ENCODE measurements at places on chromosomes 2 and 18.

DNA sequence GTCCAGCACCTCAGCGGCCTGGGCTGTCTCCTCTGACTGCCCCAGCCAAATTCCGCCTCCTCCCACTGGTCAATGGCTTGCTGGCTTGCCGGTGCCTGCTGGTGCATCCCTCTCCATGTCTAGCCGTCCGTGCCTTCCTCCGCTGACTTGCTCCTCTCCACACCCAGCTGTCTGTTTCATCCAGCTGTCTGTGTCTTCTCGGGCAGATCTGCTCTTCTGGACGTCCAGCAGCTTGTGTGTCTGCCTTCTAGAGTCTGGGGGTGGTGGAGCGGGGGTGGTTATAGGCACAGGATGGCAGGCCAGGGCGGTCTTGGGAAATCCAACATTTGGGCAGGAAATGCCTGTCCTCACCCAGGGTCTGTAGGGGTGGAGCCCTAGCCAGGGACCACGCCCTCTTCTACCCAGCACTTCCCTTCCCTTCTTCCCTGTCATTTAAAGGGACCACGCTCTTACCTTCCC lies 369.2 kb downstream of the GALNT13 start:
- no peak for DNase-seq

DNA sequence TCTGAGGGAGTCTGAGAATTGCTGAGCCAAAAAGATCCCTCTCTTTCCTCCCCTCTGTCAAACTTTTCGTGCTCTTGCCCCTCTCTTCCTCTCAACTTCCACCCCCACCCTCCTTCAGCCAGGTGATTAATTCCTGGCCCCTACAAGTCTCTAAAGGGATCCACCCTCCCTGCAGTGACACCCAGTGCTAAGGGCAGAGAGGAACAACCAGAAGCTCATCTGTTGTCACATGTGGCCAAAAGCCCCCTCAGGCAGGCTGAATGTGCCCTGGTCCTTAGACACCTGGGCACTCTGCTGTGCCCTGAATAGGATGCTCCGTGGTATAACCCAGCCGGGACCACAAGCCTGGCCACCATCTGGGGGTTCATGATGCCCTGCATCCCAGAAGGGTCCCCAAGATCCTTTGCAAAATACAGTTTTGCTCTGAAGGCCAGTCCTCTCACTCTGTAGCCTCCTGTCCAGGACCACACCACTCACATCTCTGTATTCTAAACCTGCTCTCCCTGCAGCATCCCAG lies 234.4 kb downstream of the BCL11A start:
- no peak for DNase-seq

DNA sequence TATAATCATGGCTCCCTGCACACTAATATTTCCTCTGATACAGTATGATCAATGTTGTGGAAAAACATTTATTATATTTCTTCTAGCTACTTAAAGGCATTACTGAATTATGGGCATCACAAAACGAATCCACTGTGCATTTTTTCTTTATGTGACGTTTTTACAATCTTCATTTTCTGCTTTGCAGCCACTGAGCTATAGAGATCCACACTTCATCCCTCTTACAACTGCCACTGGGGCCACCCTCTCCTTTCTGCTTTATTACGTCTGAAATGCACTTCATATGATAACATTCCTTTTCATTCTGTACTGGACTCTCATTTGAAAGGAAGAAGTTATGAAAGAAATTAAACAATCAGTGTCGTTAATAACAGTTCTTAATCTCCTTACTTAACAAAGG lies 394.5 kb upstream of the HNRNPA3 start:
- DNase-seq, result no peak

- no peak for DNase-seq
Measured at GRCh38 chr2:157803476-157803875, 72.7 kb downstream of the ACVR1 start.

DNA sequence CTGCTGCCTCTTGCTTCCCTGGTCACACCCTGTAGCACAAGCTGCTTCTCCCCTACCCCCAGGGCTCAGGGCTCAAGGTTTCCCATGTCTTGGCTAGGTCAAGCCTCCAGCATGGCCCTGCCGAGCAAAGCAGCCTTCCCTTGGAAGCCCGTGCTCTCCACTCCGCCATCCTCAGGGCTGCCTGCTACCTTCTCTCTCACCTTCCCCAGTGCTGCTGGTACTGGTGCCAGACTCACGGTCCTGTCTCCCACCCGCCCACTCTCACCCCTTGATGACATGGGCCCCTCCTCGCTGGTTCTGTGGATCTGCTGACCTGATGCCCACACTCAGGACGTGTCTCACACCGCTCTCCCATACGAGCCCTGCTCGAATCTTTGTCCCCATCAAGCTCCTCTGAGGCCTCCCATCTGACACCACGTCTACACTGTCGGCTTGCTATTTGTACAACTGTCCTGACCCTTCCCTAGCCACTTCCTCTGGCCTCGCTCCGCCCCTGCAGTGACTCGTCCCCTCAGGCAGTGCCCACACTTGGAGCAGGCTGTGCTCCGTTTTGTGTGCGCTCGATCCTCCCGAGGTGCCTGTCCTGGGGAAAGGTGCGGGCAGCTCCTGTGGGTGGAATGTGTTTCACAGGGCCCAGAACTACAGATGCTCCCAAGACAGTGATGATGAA lies 49.9 kb downstream of the ZAP70 start:
- DNase-seq, result no peak

Data from naive B cell (primary cell).